ENCODE measurements at places on chromosomes 1 and 21. TPM values are rescaled to one million over a fixed set of nuclear protein-coding genes. Genes with fewer than 3 reads are reported as not detected.

The ZSWIM5 gene
- 0.46 TPM for total RNA-seq

The FAM72C gene
- 3.7 TPM for total RNA-seq

The AVPR1B gene
- total RNA-seq: not detected

The TENT5C gene
- 0.07 TPM for total RNA-seq

The KPRP gene
- not detected for total RNA-seq

The TRIM58 gene
- total RNA-seq: 0.66 TPM

The HNRNPCL1 gene
- total RNA-seq: not detected

The C1QC gene
- total RNA-seq: not detected

The OR2L3 gene
- total RNA-seq: not detected

The OSCP1 gene
- 4.5 TPM for total RNA-seq

The PDZK1 gene
- total RNA-seq: 0.14 TPM

The TEDDM1 gene
- total RNA-seq: not detected

The ZBTB8A gene
- 10.4 TPM for total RNA-seq

The KIF14 gene
- 7.3 TPM for total RNA-seq

The MCL1 gene
- total RNA-seq: 227 TPM

The SLFNL1 gene
- 0.28 TPM for total RNA-seq

The TSACC gene
- not detected for total RNA-seq

The PIGR gene
- not detected for total RNA-seq

The ATP1A4 gene
- total RNA-seq: not detected

The RAB3B gene
- total RNA-seq: 14.8 TPM

The MIXL1 gene
- not detected for total RNA-seq

The HSPA6 gene
- total RNA-seq: 0.13 TPM

The CFHR5 gene
- total RNA-seq: not detected

The ASCL5 gene
- not detected for total RNA-seq

The F11R gene
- 242 TPM for total RNA-seq

The LRRC38 gene
- not detected for total RNA-seq

The DNASE2B gene
- total RNA-seq: not detected

The MRPS14 gene
- 30.3 TPM for total RNA-seq

The PLCH2 gene
- total RNA-seq: 0.13 TPM

The ZMYND12 gene
- total RNA-seq: 0.28 TPM
